Stimulated activated CD8-positive, alpha-beta memory T cell treated with anti-CD3 and anti-CD28 coated beads, Interleukin-4, amount 100 ng/mL, for 1 hour (primary cell): ENCODE measurements at places on chromosomes 16 and 17.

DNA sequence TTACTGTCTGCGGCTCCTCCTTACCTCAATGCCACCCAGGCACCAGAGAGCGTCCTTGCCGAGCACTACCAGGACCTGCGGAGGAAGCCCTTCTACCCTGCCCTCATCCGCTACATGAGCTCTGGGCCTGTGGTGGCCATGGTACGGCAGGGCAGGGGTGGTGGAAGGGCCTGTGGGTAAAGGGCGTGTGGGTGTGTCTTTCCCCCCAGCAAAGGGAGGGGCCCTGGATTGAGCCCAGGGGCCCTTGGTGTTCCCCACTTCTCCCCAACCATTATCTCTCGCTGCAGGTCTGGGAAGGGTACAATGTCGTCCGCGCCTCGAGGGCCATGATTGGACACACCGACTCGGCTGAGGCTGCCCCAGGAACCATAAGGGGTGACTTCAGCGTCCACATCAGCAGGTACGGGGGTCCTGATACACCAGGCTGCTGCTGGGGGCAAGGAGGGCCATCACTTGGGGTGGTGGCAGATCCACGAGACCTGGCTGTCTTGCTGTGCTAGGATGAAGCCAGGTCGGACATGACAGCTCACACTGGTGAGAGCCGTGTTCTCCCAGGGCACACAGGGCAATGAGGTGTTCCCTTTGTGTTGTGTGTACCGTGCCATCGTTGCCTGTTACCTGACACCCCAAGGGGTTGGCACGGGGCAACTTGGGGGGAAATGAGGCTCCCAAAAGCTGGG lies 2.2 kb upstream of the DECR2 start:
- no peak for DNase-seq

DNA sequence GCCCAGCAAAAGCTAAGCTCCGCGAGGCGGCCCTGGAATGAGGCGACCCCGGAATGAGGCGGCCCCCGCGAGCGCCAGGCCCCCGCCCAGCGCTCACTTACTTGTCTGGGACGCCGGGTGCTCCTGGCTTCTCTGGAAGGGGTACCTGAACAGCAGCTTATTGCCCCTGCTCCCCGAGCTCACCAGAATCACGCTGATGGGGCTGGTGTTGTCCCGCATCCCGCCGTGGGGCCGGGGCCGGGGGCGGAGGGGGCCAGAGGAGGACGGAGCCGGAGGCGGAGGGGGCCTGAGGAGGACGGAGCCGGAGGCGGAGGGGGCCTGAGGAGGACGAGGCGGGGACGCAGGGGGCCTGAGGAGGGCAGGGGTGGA lies 440 bp downstream of the NPRL3 start:
- no peak for DNase-seq

DNA sequence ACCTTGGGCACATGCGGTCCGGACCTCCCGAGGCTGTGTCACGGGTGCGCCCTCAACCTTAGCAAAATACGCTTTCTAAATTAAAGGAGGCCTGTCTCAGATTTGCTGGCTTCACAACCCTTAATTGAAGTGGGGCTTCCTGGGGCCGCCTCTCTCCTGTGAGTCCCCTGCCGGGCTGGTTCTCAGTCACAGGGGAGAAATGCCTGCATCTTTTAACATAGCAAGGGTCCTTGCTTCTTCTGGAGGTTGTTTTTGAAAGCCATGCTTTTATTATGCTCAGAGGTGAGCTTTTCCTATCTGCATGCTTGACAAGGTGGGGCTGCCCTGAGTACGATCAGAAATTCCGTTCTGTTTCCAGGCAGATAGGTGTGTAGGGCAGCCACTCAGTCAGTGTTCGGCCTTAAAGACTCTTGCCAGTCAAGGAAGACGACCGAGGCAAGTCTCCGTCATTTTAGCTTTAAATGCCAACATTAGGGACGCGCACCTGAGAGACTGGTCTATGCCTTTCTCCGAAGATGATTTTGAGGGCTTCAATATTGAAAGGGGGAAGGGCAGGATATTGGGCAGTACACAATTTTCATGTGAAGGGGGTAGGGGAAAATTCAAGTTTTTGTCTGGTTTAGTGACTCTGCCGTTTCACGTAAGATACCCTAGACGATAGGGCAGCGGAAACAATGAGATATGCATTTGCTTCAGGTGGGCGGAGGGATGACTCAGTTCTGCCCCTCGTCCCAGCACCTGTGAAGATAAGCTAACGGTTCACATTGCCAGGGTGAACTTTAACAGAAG lies 5.5 kb upstream of the SLC7A5 start:
- DNase-seq = peak; percentile 48

DNA sequence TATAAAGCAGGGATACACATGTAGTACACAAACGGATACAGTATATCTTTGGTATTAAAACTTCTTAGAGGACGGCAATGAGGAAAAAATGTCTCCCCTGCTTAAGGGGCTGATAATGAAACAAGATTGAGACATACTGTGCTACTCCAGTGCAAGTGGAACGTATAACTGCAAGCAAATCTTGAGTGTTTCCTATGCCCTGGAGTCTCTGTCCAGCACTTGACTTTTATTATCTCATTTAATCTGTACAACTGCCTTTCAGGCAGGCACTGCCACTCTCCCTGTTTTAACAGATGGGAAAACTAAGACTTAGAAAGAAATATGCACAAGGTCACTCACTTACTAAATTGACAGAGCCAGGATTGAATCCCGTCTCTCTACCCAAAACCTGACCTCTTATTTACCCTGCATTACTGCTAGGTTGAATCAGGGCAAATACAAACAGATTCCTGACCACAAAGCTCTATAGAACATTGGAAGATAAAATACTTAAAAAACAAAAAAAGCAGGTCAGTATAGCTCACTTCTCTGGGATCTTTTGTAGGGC lies 28.7 kb downstream of the TMC5 start:
- no peak for DNase-seq

- no peak for DNase-seq
These were observed 37.4 kb downstream of the NLRC5 start for GRCh38 chr16:57026778-57027062.

GRCh38 chr16:49924078-49924477 lies 68.2 kb upstream of the ZNF423 start:
- no peak for DNase-seq

DNA sequence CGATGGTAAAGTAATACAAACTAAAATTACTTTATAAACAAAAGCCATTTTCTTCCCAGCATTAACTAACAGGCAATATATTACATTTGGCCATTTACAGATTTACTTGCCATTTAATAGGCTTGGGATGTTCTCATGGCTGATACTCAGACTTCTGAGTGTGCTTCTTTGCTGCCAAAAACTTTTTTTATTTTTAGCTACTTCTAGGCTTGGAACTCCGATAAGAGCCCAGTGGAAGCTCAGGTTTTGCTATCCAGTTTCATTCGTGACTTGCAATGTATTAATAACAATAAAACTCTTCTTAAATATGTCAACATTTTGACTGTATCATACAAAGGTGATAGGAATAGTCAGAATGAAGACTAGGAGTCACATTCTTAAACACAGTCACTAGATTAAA lies 152.3 kb downstream of the ITFG1 start:
- DNase-seq = no peak

DNA sequence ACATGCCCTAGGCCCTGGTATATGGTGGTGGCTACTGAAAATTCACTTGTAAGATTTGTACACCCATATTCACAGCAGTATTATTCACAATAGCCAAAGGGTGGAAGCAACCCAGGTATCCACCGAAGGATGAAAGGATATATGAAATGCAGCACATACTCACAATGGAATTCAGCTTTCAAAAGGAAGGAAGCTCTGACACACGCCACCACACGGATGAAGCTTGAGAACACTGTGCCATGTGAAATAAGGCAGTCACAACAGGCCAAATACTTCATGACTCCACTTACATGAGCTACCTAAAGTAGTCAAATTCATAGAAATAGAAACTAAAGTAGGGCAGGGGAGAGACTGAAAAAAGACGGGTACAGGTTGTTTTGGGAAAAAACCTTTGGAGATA lies 2.9 kb downstream of the XPO6 start:
- DNase-seq = no peak

- no peak for DNase-seq
These were observed 9.6 kb downstream of the CFDP1 start for GRCh38 chr16:75423723-75424104.
